NCI-H187 (cell line): ENCODE measurements at places on chromosomes 1 and 21.

GRCh38 chr1:185495007-185495406 lies 178.0 kb upstream of the IVNS1ABP start:
- no peak for DNase-seq

- no peak for DNase-seq
These were observed 2.7 kb downstream of the PDE9A start for GRCh38 chr21:42655796-42656770.

DNA sequence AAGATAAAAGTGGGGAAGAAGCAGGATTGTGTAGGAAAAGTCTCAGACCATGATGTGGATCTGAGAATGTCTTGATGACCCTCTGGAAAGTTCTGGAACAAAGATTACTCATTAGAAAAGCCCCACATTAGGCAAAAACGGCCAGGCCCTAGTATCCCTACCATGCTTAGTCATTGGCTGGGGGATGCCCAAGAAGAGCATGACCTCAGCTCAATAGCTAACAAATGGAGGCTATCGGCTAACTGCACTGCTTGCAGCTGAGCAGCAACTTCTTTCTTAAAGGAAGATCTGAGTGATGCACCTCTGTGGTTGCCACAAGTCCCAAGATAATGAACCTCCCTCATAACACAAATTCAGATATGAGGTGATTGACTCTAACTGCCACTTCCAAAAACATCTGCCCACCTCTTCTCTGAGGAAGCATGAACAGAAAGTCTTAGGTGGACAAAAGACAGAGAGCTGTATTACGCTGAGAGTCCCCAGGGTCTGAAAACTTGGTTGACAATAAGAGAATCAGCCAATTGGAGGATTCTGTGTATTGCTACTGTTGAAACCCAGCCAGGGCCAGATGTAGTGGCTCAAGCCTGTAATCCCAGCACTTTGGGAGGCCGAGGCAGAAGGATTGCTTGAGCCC lies 64.6 kb upstream of the AK4 start:
- no peak for DNase-seq

- DNase-seq = no peak
These were observed 4.4 kb downstream of the SSBP3 start for GRCh38 chr1:54401799-54402198.

- no peak for DNase-seq
These were observed 36.0 kb downstream of the CENPF start for GRCh38 chr1:214638997-214639396.

DNA sequence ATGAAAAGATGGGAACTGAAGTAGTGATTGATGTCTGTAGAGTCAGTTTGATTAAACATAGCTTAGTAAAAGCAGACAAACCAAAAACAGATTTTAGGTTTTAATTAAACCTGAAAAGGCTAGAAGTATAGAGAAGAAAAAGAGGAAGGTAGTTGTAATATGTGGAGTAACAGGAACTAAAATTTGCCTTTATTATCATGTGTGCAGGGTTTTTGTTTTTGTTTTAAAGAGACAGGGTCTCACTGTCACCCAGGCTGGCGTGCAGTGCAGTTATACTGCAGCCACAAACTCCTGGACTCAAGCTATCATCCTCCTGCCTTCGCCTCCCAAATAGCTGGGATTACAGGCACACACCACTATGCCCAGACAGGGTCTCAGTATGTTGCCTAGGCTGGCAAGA lies 6.0 kb downstream of the TOR1AIP1 start:
- DNase-seq = no peak
